ENCODE measurements at places on chromosomes 2 and 18.

- no peaks in the 10 kb centered on the region for H3K4me1 ChIP-seq
- no peak overlapping the region for H3K4me3 ChIP-seq
- no peak overlapping the region for H3K27ac ChIP-seq
- no peak for DNase-seq
- H3K27me3 ChIP-seq, result no peaks in the 10 kb centered on the region
- no peaks in the 10 kb centered on the region for H3K36me3 ChIP-seq
Measured at GRCh38 chr2:159307942-159308341, 21.4 kb upstream of the WDSUB1 start.

GRCh38 chr2:65081232-65081685 is 25.0 kb downstream of the CEP68 start:
- peak; percentile 64 for DNase-seq
- H3K4me3 ChIP-seq, result no peak overlapping the region
- no peaks in the 10 kb centered on the region for H3K27me3 ChIP-seq

DNA sequence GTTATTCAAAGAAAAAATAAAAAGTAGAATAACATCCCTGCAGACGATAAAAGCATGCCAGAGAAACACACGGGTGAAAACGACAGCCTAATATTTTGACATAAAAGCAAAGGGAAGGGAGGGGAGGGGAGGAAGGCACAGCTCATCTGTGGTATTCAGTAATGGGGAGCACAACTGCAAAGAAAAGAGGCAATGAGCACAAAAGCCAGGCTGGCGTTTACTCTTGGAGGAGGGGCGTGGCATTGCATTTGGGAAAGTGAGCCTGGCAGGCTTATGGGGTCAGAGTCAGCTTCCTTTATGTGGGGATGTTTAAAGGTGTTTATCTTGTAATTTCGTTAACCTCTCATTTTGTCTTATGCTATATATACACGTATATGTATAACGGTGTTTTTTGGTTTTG is 53.2 kb downstream of the STEAP3 start:
- no peak overlapping the region for H3K4me3 ChIP-seq
- H3K36me3 ChIP-seq, result no peaks in the 10 kb centered on the region
- no peak for DNase-seq
- no peak overlapping the region for H3K27ac ChIP-seq
- H3K27me3 ChIP-seq, result no peaks in the 10 kb centered on the region
- H3K4me1 ChIP-seq, result peaks cover 22% of the 10 kb centered on the region

DNA sequence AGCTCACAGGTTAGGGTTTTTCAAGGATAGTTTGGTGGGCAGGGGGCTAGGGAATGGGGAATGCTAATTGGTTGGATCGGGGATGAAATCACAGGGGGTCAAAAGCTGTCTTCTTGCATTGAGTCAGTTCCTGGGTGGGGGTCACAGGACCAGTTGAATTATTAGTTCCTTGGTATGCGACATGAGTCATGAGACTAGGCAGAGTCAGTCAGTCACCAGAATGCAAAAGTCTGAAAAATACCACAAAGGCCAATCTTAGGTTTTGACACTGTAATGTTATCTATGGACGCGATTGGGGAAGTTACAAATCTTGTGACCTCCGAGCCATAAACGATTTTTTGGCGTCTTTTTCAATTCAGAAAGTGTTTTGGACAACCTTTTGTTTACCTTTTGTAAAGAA is 101.2 kb downstream of the ZNF519 start:
- no peaks in the 10 kb centered on the region for H3K27me3 ChIP-seq
- no peaks in the 10 kb centered on the region for H3K36me3 ChIP-seq
- no peaks in the 10 kb centered on the region for H3K4me1 ChIP-seq
- no peak overlapping the region for H3K27ac ChIP-seq

DNA sequence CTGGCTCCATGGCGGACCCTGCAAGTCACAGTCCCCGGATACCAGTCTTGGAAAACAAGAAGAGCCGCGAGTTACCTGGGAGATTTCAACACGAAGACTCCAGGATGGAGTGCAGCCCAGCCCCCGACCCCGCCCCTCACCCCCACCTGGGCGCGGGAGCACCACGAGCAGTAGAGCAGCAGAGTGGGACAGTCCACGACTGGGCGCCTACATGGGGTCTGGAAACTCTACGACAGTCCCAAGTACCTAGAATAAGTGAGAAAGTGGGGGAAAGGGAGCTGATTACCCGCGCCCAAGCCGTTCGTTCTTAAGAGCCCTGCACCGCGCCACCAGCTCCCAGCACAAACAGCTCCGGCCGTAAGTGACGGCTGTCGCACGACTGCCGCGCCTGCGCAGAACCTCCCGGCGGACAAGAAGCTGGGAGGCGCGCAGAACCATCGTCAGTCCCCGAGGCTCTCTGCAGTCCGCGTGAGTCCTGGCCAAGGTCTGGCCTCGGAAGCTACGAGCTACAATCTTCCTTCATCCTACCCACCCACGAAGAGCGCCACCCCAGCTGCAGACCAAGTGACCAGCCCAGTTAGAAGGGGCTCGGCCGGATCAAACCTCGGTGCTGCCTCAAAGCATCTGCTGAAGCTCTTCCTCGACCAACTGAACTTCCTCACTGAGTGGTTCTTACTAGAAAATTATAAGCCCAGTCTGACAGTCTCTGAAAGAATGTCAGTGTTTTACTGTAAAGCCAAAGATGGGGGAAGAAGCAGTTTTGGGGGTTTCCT is at the start of gene DPY30:
Gene DPY30 (minus strand): TSS at position 359 of the 773 bp plus-strand sequence. CDS start 349 bp downstream, at position 10.
- H3K27me3 ChIP-seq, result no peaks in the 10 kb centered on the region
- peak within 1 kb of the TSS; percentile 98 for H3K4me3 ChIP-seq
- DNase-seq, result peak; percentile 88
- no peaks in the 10 kb centered on the region for H3K36me3 ChIP-seq

DNA sequence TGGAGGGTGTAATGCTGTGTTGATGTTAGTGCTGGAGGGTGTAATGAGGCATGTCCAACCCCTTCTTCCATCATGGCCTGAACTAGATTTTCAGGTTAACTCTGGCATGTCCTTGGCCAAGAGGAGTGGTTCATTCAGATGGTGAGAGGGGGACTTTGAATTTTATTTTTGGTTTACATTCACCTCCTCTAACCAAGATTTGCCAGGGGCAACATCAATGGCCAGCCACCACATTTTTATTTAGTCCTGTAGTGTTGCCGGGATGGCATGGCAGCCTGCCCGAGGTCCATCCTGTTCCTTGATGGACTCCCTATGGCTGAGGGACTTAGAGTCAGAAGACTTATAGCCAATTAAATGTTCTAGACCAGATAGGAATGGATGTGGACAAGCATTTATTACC is 484.6 kb upstream of the HS6ST1 start:
- H3K27ac ChIP-seq, result no peak overlapping the region
- no peaks in the 10 kb centered on the region for H3K4me1 ChIP-seq
- DNase-seq, result no peak
- no peak overlapping the region for H3K4me3 ChIP-seq

- no peaks in the 10 kb centered on the region for H3K27me3 ChIP-seq
- peaks cover 5% of the 10 kb centered on the region for H3K4me1 ChIP-seq
- peaks cover 6% of the 10 kb centered on the region for H3K36me3 ChIP-seq
Measured at GRCh38 chr18:70135604-70136003, 69.9 kb downstream of the RTTN start.

- H3K36me3 ChIP-seq, result no peaks in the 10 kb centered on the region
- H3K27ac ChIP-seq, result no peak overlapping the region
- no peaks in the 10 kb centered on the region for H3K4me1 ChIP-seq
- DNase-seq, result no peak
Measured at GRCh38 chr2:168256448-168256847, 9.1 kb upstream of the STK39 start.

GRCh38 chr2:39120771-39121522 is at the start of gene SOS1:
SOS1 (minus strand) TSS chr2:39121051; CDS start chr2:39120422, 629 bp downstream.
- H3K4me1 ChIP-seq, result peaks cover 49% of the 10 kb centered on the region
- peak; percentile 90 for DNase-seq
- peak within 1 kb of the TSS; percentile 77 for H3K4me3 ChIP-seq
- peak within 1 kb of the TSS; percentile 91 for H3K27ac ChIP-seq

DNA sequence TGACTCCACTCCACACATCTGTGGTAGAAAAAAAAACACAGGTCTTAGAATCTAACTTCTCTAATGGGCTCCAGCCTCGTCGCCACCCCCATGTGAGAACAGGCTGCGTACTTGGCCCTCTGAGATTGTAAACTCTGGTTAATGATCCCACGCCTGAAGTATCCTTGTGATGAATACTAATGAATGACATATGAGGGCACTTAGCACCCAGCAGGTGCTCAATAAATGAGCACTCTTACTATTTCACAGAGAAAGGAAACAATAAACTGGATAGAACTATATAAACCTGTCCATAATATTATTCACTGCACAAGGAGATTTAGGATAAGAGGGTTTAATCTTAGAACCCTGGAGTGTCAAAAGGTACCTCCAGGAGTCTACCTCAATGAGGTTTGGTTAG is 310.1 kb upstream of the HNRNPA3 start:
- no peaks in the 10 kb centered on the region for H3K4me1 ChIP-seq
- no peak for DNase-seq
- no peak overlapping the region for H3K4me3 ChIP-seq
- H3K27ac ChIP-seq, result no peak overlapping the region

- no peaks in the 10 kb centered on the region for H3K36me3 ChIP-seq
- H3K4me1 ChIP-seq, result no peaks in the 10 kb centered on the region
- H3K27me3 ChIP-seq, result no peaks in the 10 kb centered on the region
- H3K27ac ChIP-seq, result no peak overlapping the region
Measured at GRCh38 chr18:52523566-52523965, 183.6 kb downstream of the DCC start.

DNA sequence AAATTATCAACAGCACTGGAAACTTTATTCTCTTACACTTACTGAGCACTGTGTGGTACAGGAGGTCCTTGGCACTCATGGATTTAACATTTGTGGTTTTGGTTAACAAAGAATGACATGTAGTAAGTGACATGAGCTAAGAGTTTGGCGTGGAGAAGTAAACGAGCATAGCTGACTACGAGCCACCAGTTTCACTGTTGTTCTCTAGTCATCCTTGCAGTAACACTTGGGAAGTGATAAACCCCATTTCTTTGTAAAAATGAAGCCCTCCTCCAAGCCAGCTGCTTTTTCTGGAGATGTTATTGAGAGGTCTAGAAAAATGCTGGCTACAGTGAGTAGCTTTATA is 32.7 kb downstream of the QPCT start:
- no peak for DNase-seq
- peaks cover 35% of the 10 kb centered on the region for H3K36me3 ChIP-seq
- no peaks in the 10 kb centered on the region for H3K27me3 ChIP-seq
- H3K27ac ChIP-seq, result no peak overlapping the region

Measured in CD14-positive monocyte (primary cell).